ENCODE measurements at places on chromosomes 2 and 18. TPM values are rescaled to one million over a fixed set of nuclear protein-coding genes. Genes with fewer than 3 reads are reported as not detected.

EHD3 gene
- 0.60 TPM for total RNA-seq

DNA sequence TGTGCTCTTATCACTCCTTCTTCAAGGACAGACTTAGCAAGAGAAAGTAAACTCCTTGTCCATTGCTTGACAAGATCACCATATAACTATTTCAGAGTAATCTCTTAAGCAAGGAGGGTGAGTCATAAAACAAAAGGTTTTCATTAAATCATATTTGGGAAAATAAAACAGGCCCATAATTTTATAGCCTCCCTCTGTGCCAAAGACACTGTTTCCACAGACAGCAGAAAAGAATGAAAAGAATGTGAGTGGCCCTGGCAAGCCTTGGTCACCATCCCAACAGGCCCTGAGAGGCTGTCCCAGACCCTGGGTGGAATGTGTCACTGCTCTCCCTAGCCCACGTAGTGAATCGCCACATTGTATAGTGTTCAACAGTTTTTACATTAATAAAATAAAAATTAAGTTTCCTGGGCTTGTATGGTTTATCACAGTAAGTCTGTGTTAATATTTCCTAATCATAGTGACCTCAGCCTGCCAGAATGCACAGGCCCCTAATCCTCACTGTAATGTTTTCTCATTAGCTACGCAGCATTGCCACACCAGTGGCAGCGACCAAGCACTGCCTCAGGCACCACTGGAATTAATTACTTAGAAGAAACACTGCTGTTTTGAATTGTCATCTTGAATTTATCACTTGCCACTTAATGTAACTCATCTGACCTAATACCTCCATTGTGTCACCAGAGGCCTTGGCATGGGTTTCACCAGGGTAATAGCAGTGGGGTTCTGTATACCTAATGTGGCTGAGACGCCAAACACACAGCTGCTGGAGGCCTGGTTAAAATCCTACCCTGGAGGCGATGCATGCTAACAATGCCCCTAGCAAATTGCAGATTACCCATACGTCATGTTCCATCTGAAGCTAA lies 401.9 kb downstream of the LNPK start:
- no peak for DNase-seq

DNA sequence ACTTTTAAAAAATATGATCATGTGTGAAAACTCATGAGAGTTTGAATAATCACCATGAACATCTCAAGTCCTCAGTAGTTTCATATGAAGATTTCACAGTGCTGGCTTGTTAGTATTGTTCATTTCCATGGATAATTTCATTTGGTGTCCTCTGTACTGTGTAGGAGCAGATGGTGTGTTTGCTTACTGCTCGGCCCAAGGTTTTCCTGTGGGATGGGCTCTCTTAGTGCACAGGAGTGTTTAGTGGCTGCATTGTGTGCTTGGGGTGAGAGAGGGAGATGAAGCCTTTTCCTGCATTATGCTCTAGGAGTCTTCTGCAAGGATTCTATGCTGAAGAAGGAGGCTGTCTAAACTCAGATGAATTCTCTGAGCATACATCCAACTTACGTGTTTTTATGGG lies 270.6 kb downstream of the SOCS6 start:
- no peak for DNase-seq

DNA sequence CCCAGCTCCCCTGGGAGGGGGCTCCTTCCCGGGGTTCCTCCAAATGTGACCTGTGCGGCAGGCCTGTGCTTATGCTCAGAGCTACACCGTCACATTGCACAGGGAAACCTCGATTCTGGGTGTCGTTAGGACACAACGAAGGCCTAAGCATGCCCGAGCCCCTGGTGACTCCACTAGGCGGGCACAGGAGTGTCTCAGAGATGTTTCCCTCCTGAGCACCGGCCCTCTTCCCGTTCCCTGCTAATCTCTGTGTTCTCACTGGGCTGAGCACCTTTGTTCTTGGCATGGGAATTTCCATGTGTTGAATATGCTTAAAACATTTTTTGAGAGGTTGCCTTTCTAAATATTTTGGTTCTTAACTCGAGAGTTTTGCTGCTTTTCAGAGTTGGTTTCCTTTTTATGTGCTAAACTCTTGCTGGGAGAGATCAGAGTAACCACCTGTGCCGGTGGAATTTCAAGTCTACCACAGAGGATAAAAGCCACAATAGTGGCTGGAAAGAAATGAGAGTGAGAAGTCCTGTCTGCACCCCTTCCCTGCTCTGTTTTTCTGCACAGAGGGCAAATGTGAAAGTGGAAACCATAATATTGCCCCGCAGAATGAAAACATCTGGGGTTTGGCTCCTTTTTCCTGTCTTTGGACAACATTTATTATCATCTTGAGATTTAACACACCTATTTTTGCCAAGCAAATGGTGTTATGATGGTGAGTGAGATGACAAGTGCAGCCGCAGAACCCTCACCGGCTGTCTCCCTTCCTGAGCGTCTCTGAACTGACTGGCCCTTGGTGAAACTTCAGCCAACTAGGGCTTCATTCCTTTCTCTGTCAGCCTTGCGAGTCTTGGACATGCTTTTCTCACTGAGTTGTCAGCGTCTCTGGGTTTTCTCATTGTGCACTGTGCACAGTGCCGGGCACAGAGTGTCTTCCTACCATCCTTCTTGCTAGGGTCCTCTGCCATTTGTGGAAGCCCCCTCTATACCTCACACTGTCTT lies 154.1 kb downstream of the VAPA start:
- DNase-seq, result no peak

- DNase-seq, result no peak
Measured at GRCh38 chr2:181264441-181264840, 192.7 kb upstream of the ITGA4 start.

All from activated CD8-positive, alpha-beta T cell treated with anti-CD3 and anti-CD28 coated beads for 36 hours (primary cell).